ENCODE measurements at places on chromosomes 12 and 14.

- no peak for DNase-seq
Measured at GRCh38 chr14:61451891-61452400, 130.6 kb downstream of the PRKCH start.

DNA sequence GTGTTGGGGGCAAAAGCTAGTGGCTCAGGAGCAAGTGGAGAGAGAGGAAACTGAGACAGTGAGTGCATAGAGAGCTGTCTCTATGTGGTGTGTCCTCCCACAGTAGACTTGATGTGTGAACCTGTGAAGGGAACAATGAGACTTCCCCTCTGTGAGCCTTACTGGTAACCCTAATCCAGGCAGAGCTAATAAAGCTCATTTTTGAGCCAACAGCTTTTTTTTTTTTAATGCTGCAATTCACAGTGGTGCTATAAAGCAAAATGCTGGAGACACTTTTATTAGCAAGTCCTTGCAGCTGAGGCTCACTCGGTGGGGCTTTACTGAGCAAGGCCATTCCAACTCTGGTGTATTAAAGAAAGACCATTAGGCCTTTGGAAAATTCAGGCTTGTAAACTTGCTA, 26.9 kb downstream of the FBXW8 start:
- DNase-seq = no peak

- DNase-seq = no peak
Measured at GRCh38 chr14:101826351-101826750, 64.8 kb downstream of the PPP2R5C start.

DNA sequence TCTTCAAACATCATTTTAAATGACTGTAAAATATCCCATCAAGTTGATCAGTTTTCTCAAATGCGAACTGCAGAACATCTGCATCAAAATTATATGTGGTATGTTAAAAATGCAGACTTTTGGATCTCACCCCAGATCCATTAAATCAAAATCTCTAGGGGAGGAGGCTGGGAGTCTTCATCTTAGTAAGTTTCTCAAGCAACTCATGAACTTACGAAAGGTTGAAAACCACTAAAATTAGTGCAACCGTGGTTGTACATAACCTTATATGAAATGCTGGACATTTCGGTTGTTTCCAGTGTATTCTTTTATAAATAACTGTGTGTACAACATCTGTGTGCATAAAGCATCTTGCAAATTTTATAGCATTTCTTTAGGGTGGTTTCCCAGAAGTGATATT, 39.2 kb downstream of the ZFP36L1 start:
- DNase-seq = no peak

GRCh38 chr14:38616959-38617358, 361.1 kb upstream of the CLEC14A start:
- peak; percentile 12 for DNase-seq

GRCh38 chr12:6249580-6249979, 49.4 kb downstream of the CD9 start:
- no peak for DNase-seq

- DNase-seq = peak; percentile 97
Measured at GRCh38 chr12:22275843-22276242, 58.7 kb downstream of the ST8SIA1 start.

DNA sequence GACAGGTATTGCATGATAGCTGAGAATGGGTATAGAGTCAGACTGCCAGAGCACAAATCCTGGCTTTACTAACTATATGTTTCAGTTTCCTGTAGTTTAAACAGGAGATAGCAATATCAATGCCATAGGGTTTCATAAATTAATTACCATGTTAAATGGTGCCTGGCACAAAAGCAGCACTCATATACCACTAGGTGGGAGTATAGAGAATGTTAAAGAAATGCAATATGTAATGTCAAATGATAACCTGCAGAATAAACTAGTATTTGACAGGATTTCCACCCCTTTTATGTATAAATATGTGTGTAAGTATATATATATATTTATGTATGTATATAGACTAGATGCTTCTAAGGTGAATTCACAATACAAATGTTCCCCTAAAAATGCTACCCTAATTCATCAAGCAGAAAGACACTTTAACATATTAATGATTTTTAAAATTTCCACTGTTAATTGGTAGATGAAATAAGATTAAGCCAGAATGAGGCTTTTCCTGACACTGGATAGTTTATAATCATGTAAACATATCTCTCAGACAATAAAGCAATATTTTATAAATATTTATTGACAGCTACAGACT, 8.6 kb downstream of the WDR89 start:
- DNase-seq = peak; percentile 66

GRCh38 chr12:109592905-109593272, 19.3 kb downstream of the MVK start:
- DNase-seq = no peak

DNA sequence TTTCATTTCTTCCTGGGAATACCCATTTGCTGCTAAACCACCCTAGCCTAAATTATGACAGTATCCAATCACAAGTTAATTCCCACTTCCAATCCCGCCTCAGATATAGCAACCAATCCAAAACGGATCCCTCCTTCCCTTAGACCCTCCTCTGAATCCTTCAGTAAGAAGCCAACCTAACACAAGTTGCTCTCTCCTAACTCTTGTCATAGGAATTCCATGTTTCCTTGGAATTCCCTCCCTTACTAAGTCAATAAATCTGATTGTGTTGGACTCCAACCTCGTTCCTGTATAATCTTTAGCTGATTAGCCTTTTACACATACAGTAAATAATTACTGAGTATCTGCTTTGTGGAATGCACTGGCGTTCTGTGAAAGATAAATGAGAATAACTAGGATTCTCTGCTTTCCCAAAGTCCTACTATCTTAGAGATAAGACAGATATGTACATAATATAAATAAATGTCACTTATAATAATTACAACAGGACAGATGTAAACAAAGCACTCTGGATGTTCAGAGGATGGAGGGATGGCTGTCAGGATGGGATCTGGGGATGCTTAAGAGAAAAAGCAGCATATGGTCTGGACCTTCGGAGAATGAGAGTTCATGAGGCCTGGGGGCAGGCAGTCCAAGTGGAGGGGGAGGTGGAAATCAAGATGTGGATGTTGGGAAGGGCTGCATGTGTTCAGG, 185.8 kb upstream of the SOX5 start:
- DNase-seq = no peak

DNA sequence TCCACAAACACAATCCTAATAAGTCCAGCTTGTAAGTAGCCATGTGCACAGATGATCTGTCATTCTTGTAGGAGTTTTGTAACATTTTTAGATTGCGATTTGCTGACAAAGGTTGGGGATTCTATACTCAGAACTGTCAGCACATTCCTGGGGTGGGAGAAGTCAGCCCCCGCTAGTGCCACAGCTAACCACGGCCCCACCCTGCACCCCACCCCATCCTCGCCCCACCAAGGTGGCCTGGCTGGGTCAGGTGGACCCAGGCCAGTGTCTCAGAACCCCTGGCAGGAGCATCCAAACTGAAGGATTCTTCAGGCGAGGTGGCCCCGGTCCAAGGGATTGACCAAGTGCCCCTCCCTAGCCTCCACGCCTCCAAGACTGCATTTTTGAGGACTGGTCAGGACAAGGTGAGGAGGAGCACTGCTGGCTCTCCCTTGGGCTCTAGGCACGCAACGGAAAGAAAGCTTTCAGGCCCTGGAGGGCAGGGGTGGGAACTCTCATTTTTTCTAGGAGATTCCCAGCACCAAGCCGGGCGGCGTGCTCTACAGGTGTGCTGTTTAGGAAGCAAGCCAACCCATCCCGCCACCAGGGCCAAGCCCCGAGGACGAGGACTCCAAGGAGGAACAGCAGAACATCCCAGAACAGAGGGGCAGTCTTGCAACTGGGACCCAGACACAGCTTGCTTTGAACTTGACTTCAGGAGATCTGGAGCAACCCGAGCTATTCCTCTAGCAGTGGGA, 172.8 kb downstream of the BCL11B start:
- DNase-seq = no peak

GRCh38 chr12:4820971-4821370, 88.7 kb upstream of the KCNA1 start:
- no peak for DNase-seq

DNA sequence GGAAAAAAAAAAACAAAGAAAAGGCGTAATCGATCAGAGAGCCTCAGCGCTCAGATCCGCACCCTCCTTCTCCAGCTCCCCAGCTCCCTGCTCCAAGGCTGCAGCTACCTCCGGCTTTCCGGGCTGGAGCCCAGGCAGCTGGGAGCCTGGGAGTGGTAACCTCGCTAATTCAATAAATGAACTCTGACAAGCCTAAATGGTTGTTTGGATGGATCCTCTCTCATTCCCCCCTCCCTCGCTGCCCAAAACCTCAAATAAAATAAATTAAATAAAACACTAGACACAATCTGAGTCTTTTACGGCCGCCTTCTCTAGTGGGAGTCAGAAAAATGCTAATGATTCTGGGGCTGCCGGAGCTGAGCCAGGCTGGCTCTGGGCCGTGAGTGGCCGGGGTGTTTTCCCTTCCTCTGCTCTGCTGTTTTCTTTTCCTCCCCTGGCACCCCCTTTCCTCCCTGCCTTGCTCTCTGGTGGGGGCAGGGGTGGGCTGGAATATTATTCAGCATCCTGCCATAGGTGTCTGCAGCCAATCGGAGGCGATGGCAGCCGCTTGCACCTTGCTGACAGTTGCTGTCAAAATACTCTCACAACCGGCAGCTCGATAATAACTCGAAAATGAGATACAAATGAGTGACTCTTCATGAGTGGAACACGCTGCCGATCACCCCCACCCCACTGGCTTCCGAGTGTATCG, 76.1 kb downstream of the RBM19 start:
- DNase-seq = no peak

- DNase-seq = no peak
Measured at GRCh38 chr12:15179672-15180071, 41.5 kb downstream of the RERG start.

DNA sequence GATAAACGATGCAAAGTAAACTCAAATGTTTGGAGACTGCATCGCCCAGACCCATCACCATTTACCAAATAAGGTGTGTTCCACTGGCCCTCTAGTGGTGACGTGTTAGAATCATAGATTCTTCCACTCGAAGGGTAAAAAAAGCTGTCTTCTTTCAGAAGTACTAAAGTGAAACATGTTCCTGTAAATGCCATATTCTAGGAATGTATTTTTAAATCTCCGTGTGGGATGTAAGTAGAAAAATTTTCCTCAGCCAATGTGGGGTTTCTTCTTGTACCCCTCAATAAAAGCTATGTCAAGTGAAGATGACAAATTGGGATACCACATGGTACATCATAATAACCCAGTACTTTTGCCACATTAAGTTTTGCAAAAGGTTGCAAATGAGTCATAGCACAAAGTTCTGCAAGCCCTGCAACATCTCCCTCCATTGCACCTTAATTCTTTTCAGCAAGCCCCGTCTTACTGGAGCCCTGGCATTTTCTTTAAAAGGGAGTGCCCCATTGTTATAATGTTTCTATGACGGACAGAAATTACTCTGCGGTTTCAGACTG, 100.8 kb downstream of the CCER1 start:
- DNase-seq = peak; percentile 67

DNA sequence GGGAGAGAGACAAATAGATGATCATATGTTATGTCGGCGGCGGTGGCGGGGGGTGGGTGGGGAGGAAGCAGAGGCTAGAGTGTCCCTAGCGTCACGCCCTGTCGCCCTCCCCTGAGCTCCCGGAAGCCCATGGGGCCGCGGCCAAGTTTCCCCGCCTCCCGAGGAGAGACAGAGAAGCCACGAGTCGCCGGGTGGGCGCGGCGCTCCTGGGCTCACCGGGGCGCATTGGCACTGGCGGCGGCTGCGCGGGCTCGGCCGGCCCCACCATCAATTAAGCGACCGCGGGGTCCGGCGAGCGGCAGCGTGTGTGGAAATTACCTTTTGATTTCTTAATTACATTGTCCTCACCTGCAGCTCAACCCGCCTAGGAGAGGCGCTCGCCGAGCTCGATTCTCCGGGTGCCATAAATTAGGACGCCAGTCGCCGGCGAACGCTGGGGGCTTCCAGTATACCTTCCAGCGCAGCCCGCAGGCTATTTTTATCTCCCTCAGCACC, 119.9 kb upstream of the LHX5 start:
- DNase-seq = no peak

GRCh38 chr12:9252256-9252655, 44.1 kb upstream of the PZP start:
- no peak for DNase-seq

DNA sequence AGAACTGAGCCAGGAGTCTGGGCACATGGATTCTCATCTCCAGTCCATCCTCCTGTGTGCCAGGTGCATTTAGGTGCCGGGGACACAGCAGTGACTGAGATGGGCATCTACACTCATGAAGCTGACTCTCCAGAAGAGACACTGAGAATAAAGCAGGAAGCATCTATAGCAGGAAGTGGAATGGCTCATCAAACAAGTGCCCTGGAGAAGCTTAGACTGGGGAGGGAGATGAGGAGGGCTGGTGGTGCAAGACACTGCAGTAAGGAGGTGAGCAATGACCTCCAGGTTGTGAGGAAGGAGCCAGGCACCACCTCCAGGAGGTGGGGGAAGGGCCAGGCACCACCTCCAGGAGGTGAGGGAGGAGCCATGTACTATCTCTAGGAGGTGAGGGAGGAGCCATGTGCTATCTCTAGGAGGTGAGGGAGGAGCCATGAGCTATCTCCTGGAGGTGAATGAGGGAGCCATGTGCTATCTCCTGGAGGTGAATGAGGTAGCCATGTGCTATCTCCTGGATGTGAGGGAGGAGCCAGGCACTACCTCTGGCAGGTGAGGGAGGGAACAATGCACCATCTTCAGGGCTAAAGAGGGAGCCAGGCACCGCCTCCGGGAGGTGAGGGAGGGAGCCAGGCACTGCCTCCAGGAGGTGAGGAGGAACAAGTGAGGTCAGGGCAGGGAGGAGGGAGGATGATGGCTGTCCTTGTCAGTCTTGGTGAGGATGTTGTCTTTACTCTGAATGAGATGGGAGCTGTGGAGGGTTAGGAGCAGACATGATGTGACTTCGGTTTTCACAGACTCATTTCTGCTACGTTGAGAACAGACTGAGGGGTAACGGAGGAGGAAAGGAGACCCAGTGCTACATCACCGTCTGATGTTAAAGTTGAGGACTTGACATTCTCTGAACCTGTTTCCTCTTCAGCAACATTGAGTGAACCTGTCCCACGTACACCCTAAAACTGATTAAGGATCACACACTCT, 961.9 kb upstream of the TMEM132C start:
- DNase-seq = no peak

DNA sequence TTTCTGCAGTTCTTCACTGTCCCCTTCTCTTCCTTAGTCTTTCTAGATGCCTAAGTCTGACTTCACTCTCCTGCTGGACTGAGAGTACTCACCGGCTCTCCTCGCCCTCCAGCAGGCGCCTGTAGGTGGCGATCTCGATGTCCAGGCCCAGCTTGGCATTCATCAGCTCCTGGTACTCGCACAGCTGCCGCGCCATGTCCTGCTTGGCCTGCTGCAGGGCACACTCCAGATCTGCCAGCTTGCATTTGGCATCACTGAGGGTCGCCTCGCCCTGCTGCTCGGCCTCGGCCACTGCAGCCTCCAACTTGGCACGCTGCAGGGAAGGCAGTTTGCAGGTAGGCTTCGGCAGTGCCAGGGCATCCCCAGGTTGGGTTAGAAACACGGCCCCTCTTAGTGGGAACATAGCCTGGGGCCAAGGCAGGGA, 5.2 kb downstream of the KRT84 start:
- DNase-seq = peak; percentile 43

GRCh38 chr12:6963791-6964413, 6.6 kb downstream of the PHB2 start:
- no peak for DNase-seq
